ENCODE measurements at places on chromosomes 2 and 18.
A peak's percentile ranks its signal among the peaks of the same experiment; 100 is the strongest.

GRCh38 chr18:68604256-68604655 is 110.7 kb downstream of the TMX3 start:
- peak; percentile 23 for DNase-seq

DNA sequence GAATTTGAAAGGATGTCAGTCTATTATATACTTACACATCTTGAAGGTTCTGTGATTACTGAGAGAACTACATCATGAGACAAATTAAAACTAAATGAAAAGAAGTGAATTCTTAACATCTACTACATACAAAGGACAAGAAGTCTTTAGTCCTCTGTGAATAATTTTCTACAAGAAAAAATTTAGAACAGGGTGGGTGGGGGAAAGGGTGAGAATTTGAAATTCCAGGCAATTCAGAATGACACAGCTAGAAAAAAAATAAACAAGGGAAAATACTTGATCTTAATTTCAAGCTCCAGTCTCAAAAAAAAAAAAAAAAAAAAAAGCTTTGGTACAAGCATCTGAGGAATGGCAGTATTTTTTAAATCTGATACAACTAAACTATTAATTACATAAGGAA is 15.5 kb downstream of the CUL3 start:
- DNase-seq: peak; percentile 11

DNA sequence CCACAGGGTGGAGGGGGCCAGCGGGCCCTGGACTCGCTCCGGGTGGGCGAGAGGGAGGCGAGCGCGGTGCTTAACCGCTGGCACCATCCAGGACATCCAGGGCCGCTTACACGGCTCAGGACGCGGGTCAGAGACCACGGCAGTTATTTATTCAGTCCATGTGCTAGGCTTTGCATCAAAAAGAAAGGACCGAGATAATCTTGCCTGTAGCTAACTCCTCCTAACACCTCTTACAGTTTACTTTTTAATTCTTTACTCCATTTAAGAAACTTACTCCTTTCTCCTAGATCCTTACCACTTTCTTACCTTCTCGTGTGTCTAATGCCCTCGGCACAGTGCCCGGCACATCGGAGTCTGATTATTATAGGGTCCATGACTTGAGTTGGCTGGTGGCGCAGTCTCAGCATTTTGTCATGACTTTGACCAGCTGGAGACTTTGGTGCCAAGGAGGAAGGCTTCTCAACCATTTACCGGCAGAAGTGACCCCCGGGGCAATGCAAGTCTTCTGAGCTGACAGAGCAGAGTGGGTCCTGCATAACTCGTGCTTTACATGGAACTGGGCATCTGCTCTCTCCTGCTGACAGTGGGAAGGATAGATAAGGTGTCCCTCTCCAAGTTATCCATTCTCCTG is 503 bp downstream of the ANXA4 start:
- DNase-seq: no peak

GRCh38 chr2:29394311-29394980 is 279.2 kb downstream of the CLIP4 start:
- no peak for DNase-seq

DNA sequence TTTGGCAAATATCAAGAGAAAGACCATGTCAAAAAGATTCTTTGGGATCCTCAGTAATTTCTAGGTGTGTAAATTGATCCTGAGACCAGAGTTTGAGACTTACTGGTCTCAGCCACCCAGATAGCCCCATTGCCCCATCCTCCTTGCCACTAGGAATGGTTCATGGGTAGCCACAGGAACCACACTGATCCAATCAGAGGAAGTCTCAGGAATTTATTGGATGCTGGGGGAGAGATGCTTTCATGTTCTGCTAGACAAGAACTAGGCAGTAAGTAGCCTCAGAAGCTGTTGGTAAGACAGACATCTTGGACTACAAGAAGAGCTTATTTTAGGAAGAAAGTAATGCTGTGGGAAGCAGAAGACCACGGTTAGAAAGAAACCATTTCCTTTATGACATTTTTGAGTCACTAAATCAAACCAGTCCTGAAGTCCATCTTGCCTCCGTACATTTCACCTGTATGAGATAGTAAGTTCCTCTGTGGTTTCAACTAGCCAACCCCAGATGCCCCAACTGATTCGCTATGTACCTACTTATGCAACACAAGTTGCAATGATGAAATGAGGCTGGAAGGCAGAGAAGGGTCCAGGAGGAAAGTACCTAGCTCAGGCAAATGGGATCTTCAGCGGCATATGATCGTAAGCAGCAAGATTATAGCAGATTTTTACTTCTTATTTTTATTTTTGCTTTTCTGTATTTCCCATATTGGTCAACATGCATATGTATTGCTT is 3.6 kb upstream of the ST3GAL5 start:
- peak; percentile 21 for DNase-seq

Measured in fibroblast of skin of right biceps (primary cell).